ENCODE measurements at places on chromosomes 2 and 18.

- DNase-seq = no peak
These were observed 24.4 kb downstream of the KLF7 start for GRCh38 chr2:207141386-207141785.

DNA sequence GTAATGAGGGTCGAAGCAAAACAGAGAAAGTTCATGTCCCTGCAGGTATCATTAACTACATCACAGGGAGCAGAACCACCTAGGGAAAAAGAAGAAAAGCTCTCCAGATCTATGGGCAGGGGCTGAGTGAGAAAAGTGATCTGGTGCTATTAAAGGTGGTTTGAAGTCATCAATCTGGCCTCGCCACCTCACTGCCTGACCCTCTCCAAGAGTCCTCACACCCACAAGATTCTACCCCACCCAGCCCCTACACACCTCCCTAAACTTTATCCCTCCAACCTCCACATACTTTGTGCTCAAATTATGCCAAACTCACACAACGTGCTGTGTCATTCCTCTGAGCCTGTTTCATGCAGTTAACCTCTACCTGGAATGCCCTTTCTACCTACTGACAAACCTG is 2.2 kb downstream of the GALNT14 start:
- no peak for DNase-seq

- no peak for DNase-seq
These were observed 2.9 kb downstream of the CYP26B1 start for GRCh38 chr2:72144632-72145288.

DNA sequence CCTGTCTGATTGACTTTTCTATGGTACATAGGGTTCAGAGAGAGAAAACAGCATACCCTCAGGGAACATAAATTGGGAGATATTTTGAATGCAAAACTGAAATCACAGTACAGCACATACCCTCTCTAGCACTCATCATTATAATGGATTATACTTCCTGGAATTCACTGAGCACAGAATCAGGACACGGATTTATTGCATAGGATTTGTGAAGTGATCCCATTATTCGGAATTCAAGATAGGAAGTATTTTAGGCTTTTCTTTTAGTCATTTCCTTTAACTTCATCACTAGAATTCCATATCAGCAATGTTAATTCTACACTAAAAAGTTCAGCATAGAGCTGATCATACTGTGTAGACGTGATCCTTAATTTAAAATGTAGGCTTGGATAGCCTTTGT is 407.0 kb downstream of the PID1 start:
- no peak for DNase-seq

DNA sequence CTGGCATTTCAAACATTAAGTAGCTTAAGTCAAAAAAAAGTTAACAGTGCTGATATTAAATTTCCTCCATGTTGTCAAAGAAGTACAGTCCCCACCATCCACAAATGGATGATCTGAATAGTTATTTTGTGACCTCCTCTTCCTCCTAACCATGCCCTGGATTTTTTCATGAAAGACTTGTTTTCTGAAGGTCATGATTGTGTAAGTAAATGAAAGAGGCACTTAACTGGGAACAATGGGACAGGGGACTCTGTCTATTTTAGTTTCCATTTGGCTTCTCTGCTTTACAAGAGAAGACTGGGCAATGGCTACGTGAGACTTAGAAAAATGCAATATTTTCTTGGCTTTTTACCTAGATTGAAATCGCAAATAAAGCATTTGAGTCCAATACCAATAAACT is 32.2 kb downstream of the PECR start:
- no peak for DNase-seq
